Astrocyte (in vitro differentiated cells and primary cell): ENCODE measurements at places on chromosomes 1 and 21.
A peak's percentile ranks its signal among the peaks of the same experiment; 100 is the strongest.

GRCh38 chr1:201742476-201742875 lies 86.5 kb upstream of the IPO9 start:
- DNase-seq, result peak; percentile 38

- DNase-seq, result peak; percentile 38
Measured at GRCh38 chr1:168082008-168082876, 54.5 kb downstream of the GPR161 start.

DNA sequence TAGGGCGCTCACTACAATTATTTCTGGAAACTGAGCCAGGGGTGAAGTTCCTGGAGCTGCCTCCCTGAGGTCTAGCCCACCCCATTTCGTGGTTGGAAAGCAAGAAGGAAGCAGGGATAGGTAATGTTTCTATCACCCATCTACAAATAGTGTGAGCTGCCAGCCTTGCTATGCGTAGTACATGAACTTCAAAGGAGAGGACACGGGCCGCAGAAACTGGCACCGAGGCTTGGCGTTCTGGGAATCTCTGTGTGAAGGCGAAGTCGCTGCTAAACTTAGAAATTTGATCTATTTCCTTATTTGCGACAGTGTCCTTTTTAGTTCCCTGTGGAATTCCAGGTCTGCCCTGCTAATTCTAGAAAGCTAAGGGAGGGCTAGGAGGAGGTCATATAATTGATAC lies 49.6 kb upstream of the NTPCR start:
- no peak for DNase-seq

DNA sequence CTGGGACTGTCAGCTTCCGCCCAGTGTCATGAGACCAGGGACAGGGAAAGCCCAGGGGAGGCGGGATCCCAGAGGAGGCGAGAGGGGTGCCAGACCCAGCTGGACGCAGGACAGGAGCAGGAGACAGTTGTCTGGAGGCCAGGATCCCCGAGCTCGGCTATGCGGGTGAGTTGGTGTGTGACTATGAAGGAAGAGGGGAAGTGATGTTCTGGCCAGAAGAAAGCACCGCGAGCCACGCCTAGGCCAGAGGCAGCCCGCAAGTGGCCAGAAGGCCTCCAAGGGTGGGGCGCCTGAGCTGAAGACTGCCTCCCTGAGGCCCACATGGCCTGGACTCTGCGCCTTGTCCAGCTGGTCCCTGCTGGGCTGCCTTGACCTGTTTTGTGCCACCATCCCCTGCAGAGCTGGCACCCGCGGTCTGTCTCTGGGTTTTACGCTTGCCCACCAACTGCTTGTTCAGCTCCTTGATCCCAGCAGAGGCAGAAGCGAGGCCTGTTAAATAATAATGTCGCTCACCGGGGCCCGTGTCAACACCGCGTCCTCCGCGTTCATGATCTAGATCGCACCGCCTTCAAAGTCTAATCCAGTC lies 85.2 kb upstream of the ACTL8 start:
- no peak for DNase-seq

- peak; percentile 48 for DNase-seq
Measured at GRCh38 chr1:156347331-156347730, 9.0 kb downstream of the TSACC start.

GRCh38 chr1:30696831-30697230 lies 26.6 kb downstream of the MATN1 start:
- no peak for DNase-seq

GRCh38 chr1:91819038-91819788 lies 66.7 kb downstream of the TGFBR3 start:
- no peak for DNase-seq

DNA sequence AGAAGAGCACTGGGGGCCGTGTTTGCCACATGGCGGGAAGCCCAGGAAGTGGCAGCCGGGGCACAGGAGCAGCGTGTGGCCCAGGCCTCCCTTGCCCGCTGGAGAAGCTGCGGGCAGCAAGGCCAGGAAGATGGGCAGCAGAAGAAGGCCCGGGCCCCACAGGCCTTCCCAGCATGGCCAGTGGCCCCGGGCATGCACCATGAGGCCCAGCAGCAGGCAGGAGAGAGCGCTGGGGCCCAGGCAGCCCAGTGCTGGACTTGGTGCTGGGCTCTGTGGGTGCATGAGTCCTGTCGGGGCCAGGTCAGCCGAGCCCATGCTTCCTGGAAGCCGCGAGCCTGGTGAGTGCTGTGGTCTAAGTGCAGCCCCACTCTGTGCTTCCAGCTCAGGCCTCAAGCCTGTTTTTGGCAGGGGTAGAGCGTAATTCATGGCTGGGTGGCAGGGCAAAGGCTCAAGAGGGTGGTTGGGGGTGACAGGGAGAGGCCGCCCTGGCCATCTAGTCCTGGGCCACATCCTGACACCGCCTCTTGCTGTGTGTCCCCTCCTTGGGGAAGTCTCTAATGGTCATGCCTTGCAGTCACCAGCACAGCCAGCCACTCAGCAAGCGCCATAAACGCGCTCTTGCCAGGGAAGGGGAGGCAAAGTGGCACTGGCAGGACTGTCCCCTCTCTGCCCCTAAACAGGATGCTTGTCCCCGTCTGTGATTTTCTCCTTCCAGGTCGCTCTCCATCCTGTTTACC lies 21.3 kb downstream of the MTHFR start:
- DNase-seq, result no peak

DNA sequence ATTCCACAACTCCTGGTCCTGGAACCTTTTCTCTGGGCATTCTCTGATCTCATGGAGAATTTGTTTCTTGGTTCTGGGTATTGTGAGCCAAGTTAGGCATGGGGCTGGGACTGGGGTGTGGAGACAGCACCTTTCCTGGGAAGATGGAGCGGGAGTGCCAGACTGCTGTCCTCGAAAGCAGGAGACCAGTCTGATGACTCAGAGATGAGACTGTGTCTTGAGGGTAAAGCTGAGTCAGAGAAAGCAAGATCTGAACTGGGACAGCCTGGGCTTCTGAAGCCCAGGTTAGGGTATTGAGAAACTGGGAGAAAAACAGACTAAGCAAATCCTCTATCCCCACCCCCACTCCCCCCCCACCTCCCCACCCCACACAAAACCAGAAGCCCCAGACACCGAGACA lies 2.2 kb upstream of the KANK4 start:
- DNase-seq, result peak; percentile 84

DNA sequence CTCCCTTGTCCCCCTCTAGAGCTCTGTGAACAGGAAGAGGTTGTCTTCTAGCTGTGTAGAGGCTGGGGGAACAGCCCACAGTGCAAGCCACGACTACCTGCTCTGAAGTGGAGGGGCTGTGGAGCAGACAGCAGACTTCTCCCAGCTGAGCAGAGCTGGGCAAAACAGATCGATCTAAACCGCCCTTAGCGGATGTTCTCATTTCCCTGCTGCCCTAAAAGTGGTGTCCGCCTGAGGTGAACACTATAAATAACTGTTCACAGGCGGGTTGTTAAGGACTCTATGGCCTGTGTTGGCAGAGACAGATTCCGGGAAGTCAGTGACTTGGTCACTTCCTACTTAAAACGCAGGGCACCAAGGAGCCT lies 203.2 kb downstream of the RHOU start:
- no peak for DNase-seq

DNA sequence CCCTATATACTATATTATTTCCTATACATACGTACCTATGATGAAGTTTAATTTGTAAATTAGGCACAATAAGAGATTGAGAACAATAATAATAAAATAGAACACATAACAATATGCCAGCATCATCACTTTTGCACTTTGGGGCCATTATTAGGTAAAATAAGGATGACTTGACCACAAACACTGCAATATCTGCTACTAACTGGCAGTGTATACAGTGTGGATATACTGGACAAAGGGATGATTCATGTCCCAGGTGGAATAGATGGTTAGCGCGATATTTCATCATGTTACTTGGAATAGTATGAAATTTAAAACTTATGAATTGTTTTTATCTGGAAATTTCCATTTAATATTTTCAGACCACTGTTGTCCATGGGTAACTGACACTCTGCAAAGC lies 35.4 kb upstream of the TXLNA start:
- DNase-seq, result no peak

DNA sequence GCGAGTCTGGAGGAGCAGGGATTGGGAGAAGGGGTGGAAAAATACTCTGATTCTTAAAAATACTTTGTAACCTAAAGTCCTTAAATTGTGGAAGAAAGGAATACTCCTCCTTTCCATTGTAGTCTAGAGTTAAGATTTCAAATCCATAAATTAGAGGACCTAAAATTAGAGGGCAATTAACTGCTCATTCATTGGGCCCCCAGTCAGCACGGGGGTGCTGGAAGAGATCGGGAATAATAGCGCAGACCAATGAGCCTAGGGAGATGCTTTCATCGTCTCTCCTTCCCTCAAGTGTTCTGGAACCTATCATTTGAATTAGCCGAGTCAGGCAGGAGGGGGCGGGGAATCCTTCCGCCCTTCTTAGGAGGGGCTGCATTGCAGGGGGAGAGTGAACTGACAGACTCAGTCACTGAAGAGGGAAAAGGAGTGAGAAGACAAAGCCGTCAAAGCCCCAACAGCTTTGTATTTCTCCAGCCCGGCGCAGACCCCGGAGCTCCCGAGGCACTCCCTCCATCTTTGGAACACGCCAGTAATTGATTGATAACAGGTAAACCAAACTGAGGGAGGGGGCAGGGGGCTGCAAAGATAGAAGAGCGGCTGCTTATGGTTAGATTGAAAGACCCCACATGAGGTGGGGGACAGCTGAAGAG lies at the start of gene MLLT11:
Gene MLLT11 (plus strand): TSS at position 391 of the 650 bp plus-strand sequence. CDS start 6,828 bp downstream, outside the sequence.
- peak; percentile 80 for DNase-seq

GRCh38 chr1:199124351-199124750 lies 485.5 kb downstream of the PTPRC start:
- DNase-seq, result peak; percentile 71

GRCh38 chr1:175268720-175269119 lies 76.1 kb upstream of the KIAA0040 start:
- DNase-seq, result no peak

DNA sequence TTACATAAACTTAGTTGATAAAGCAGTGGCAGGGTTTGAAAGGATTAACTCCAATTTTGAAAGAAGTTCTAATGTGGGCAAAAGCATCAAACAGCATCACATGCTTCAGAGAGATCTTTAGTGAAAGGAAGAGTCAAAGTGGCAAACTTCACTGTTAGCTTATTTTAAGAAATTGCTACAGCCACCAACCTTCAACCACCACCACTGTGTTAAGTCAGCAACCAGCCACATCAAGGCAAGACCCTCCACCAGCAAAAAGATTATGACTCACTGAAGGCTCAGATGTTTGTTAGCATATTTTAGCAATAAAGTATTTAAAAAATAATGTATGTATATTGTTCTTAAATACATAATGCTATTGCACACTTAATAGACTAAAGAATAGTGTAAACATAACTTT lies 21.3 kb upstream of the MAGI3 start:
- no peak for DNase-seq

- DNase-seq, result no peak
Measured at GRCh38 chr1:183251959-183252450, 65.9 kb downstream of the LAMC2 start.

DNA sequence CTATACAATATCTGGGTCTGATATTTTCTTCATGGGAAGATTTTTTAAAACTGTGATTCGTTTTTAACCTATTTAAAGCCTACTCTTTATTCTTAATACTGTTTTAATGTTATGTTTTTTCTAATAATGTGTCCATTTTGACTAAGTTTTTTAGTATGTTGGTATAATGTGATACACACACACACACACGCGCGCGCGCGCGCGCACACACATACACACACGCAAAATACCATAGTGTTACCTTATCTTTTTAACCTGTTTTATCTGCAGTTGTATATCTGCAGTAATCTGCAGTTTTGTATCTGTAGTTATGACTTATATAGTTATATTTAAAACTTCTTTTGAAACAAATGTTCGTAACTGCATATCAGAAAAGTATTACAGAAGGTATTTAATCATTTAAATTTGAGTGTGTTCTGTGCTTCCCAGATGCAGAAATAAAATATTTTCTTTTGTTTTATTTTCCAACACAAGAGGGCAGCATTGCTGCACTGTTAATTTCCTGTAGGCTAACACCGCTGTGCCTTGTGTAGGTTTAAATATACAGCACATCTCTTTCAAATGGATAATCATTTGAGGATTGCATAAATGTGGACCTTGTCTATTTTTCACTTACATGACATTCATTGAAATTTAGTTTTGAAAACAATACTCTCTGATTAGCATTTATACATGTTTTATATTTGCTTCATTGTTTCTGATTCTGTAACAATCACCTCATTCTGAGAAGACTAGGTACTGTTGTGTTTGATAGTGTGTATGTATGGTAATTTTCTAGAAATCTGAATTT lies 166.1 kb downstream of the PDE4B start:
- DNase-seq, result no peak

DNA sequence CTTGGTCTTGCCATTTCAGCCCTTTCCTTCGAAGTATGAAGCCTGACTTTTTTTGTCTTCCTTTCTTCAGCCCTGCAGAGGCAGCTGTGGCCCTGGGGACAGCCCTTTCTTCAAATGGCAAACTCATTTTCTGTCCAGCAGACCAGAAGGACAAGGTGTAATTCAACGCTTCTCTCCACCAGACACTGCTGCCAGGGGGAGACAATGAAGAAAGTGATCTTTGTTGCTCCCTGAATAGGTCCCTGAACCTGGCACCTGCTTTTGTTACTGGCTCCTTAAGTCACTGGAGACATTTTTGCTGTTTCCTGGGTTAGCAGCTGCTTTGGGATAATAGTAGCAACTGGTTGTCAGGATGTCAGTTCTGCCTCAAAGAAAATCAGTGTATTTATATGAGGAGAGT lies 50.8 kb upstream of the MACF1 start:
- DNase-seq, result no peak

DNA sequence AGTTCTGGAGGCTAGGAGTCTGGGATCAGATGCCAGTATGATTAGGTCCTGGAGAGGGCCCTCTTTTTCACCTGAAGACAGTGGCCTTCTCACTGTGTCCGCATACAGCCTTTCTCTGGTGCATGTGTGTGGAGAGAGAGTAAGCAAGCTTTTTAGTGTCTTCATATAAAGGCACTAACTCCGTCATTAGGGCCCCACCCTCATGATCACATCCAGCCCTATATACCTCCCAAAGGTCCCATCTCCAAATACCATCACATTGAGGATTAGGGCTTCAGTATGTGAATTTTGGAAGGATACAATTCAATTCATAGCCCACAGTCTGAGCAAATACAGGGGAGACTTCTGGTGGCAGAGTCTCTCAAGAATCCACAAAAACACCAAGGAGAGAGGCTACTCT lies 176.6 kb downstream of the BACH1 start:
- no peak for DNase-seq

- no peak for DNase-seq
Measured at GRCh38 chr1:102550729-102551384, 554.1 kb upstream of the OLFM3 start.
